RCC 7860 (cell line): ENCODE measurements at places on chromosomes 5 and 9.

- DNase-seq: no peak
Observed at GRCh38 chr5:88820581-88820980, 62.4 kb downstream of the MEF2C start.

- DNase-seq: no peak
Observed at GRCh38 chr5:124061663-124062062, 549.7 kb downstream of the CSNK1G3 start.

- no peak for DNase-seq
Observed at GRCh38 chr5:94181895-94182294, 436.5 kb downstream of the KIAA0825 start.

- no peak for DNase-seq
Observed at GRCh38 chr9:123611226-123611625, 255.2 kb downstream of the CRB2 start.

GRCh38 chr5:72848474-72849428, 32.3 kb downstream of the TNPO1 start:
- DNase-seq: peak; percentile 4

DNA sequence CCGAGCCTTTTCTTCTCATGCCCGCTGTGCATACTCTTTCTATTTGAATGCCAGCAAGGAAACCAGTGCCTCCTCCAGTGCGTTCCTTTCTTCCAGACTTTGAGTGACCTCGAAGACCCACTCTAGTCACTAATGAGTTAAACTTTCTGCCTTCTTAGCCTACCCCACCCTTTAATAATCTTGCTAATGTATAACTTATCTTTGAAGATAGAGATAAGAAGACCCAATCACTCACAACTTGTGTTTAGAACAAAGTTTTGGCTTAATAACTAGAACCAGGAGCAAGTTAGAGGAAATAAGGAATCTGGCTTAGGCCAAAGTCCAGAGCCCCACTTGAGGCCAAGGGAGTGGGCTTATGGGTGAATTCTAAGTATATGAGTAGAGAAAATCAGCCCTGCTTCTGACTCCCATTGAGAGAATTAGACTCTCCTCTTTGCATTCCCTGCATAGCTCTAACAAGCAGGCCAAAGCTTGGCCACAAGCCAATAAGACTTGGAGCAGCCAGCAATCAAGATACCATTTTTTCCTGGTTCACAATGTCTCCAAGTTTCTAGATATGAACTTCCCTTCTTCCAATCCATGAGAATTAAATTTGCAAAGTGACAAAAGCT, 181.5 kb upstream of the PIK3R1 start:
- no peak for DNase-seq
